ENCODE measurements at places on chromosomes 11 and 22. TPM values are rescaled to one million over a fixed set of nuclear protein-coding genes. Genes with fewer than 3 reads are reported as not detected.

The NTM gene
- 1.3 TPM for polyA plus RNA-seq

The WNT11 gene
- 1.2 TPM for polyA plus RNA-seq

DNA sequence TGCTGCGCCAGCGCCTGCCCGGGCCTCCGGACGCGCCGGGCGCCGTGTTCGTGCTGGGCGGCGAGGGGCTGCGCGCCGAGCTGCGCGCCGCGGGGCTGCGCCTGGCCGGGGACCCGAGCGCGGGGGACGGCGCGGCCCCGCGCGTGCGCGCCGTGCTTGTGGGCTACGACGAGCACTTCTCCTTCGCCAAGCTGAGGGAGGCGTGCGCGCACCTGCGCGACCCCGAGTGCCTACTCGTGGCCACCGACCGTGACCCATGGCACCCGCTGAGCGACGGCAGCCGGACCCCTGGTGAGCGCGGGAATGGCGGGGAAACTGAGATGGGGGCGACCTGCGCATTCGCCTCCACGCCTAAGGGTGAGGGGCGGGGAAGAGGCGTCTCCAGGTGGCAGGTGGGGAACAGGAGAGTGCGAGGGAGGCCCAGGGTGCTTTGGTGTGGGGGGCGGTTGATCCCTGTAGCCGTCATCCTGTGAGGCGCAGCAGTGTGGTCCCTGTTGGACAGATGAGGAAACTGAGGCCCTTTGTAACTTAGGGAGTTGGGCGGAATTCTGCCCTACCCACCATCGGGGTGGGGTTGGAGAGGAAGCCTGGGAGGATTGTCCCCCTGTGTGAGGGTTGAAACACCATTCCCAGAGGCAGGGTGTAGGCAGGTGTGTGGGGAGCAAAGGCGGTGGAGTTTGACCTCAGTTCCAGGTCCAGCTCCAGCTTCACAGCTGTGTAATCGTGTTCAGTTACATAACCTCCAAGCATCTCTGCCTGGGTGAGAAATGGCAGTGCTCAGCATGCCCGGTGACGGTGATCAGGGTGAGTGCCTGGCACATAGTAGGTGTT lies 758 bp downstream of the PDXP start:
- no peak for DNase-seq

The ANKRD13D gene
- polyA plus RNA-seq = 12.4 TPM

The SDF2L1 gene
- 65.4 TPM for polyA plus RNA-seq

GRCh38 chr11:10908215-10908951 lies 50.5 kb upstream of the ZBED5 start:
- DNase-seq = no peak

- no peak for DNase-seq
These were observed 21.4 kb upstream of the FGF3 start for GRCh38 chr11:69840371-69841169.

GRCh38 chr22:46230262-46230901 lies 19.7 kb downstream of the CDPF1 start:
- no peak for DNase-seq

- no peak for DNase-seq
These were observed 24.8 kb downstream of the CNTF start for GRCh38 chr11:58647141-58647699.

DNA sequence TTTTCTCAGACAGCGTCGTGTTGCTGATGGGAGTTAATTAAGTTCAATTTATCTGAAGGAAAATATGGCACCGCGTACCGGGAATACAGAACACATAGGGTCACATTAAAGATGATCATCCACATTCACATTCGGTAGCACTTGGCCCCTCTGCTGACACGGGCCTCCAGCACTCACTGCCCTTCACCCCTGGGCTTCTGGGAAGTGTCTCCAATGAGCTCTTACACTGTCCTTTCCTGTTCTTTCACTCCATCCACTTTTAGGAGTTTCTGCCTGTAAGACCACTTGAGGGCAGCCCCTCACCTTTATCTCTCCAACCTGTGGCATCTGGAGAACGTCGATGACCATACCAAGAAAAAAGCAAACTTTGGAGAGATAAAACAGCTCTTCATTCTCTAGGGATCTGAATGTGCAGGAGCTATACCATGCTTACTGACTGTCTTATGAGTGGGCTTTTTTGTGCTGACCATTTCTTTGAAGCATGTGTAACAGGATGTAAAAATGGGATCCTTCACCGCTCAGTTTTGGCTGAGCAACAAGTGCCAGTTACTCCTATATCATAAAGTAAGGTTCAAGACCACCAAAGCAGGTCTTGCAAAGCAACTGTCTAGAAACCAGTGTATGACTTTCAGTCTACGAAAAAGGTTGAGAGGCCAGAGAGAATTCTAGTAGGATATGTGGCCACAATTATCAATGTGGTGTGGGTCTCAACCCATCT lies 1.1 kb upstream of the SERGEF start:
- no peak for DNase-seq

- DNase-seq = no peak
These were observed 844.7 kb upstream of the CCDC90B start for GRCh38 chr11:84130646-84131427.

DNA sequence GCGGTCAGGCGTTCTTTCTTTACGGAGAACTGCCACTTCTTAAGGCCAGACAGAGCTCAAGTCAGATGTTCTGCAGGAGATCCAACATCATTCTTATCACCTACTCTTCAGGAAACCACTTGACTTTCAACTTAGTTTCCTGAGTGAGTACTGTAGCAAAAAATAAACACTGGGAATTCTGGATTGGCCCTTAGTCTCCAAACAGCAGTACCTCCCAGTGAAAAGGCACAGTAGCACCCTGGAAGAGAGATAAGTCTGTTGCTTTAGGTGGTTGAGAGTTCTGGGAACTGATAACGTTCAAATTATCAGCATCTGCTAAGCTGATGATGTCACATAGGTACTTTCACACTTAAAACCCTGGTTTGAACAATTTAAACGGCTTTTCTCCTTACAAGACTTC lies 971.8 kb upstream of the TENM4 start:
- DNase-seq = no peak

GRCh38 chr22:36027579-36027934 lies 1.1 kb downstream of the RBFOX2 start:
- no peak for DNase-seq

GRCh38 chr22:50015451-50016307 lies 3.1 kb upstream of the IL17REL start:
- no peak for DNase-seq

GRCh38 chr11:79097246-79097875 lies 343.5 kb downstream of the TENM4 start:
- DNase-seq = no peak

DNA sequence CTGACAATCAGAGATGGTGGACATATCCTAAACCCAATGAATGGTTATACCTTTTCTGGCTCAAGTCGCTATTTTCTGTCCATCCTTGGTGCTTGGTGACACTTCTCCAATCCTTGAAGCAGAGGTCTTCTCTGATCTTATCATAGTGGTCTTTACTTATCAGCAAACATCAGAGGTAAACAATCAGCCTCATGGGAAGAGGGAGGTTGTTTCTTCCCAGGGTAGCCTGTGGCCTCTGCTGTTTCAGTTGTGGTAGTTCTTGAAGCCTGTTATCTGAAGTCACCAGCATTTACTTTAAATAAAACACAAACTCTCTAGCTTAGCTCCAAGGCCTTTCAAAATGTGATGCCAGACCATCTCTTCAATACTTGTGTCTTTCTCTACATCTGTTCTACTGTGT lies 66.7 kb downstream of the RRM1 start:
- DNase-seq = no peak

DNA sequence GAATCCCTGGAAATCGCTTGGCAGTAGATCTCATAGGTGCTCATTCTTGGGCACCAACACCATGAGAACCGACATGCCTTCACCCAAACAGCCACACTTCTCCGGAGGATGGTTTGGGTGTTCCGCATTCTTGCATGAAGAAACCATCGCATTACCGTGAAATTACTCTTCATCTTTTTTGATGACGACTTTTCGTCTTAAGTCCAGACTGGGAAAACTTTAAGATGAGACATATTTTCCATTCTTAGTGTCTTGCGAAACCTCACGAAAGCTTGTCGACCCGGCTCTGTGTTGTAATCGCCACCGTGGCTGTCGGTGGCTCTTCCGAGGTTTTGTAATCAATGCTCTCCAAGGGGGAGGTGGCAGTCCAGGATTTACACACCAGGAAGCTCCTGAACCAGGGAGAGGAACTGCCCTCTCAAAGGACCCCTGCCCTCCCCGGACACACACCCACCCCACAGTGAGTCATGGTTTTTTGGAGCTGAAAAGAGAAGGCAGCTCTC lies 1.7 kb downstream of the TOM1 start:
- no peak for DNase-seq

GRCh38 chr22:23083315-23084021 lies 13.1 kb downstream of the GNAZ start:
- no peak for DNase-seq

DNA sequence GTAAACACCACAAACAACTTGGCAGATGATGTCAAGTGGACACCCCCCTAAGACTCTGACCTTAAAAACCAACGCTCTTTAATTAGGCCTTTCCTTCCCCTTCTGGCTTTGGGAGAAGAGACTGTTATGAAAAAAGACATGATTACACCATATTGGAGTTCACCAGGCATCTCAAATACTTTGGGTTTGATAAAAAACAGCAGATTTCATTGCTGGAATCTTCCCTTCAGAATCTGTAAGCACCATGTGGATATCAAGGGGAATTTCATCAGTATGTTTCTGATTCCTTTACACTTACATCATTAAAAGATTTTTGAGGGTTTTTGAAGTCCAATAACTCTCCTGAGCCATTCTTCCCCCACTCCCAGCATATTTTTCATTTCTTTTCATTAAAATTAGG lies 85.6 kb downstream of the KIRREL3 start:
- no peak for DNase-seq

GRCh38 chr11:66326261-66327111 lies 9.6 kb upstream of the CD248 start:
- peak; percentile 90 for DNase-seq

The LRRN4CL gene
- polyA plus RNA-seq = not detected

- no peak for DNase-seq
These were observed 14.0 kb upstream of the NRGN start for GRCh38 chr11:124725719-124726105.

The OVOL1 gene
- polyA plus RNA-seq = not detected

The TMEM121B gene
- polyA plus RNA-seq = not detected

The OR4D5 gene
- not detected for polyA plus RNA-seq

DNA sequence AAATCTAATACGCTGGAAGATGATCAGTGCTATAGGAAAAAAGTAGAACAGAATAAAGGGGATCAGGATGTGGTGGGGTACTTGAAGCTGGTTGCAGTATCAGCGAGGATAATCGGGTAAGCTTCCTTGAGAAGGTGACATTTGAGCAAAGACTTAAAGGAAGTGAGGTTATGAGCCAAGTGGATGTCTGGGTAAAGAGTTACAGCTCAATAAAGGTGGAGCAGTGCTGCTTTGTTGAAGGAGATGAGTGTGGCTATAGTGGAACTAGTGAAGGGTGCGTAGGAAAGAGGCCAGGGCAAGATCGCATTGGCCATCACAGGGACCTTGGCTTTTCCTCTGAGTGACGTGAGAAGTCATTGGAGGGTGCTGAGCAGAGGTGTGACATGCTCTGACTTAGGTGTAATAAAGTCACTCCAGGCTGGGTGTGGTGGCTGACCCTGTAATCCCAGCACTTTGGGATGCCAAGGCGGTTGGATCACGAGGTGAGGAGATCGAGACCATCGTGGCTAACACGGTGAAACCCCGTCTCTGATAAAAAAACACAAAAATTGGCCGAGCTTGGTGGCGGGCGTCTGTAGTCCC lies 2.3 kb upstream of the SYVN1 start:
- DNase-seq = no peak

The SGSM1 gene
- 0.47 TPM for polyA plus RNA-seq

- DNase-seq = no peak
These were observed 89.4 kb upstream of the DRD2 start for GRCh38 chr11:113564527-113565130.

DNA sequence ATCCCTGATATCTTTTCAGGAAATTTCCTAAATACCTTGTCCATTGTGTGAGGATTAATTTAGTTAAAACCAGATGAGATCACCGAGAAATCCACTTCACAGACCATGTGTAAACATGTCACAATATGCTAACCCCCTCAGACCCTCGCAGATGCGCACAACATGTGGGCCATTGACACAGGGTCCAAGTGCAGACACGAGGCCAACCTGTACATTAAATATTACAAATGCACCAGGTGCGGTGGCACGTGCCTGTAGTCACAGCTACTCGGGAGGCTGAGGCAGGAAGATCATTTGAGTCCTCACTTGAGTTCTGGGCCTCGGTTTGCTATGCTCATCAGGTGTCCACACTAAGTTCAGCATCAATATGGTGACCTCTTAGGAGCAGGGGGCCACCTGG lies 9.9 kb upstream of the TMPRSS4 start:
- no peak for DNase-seq

DNA sequence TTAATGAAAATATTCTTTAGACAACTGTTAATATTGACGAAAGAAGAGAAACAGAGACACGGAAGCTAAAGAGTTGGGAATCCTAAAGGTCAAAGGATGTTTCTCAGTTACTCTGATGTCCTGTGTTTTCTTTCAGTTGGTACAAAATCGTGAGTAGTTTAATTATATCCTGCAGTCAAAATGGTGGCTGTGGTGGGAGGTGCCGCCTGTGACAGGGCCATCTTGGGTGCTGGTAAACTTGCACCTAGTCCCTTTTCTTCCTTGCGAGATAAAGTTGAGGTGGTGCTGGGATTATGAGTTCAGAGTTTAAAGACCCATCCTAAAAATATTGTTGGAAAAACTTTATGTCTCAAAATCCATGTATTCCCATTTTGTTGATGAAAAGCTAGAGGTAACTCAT lies 2.2 kb downstream of the CECR2 start:
- DNase-seq = no peak

The RAB30 gene
- 20.5 TPM for polyA plus RNA-seq

DNA sequence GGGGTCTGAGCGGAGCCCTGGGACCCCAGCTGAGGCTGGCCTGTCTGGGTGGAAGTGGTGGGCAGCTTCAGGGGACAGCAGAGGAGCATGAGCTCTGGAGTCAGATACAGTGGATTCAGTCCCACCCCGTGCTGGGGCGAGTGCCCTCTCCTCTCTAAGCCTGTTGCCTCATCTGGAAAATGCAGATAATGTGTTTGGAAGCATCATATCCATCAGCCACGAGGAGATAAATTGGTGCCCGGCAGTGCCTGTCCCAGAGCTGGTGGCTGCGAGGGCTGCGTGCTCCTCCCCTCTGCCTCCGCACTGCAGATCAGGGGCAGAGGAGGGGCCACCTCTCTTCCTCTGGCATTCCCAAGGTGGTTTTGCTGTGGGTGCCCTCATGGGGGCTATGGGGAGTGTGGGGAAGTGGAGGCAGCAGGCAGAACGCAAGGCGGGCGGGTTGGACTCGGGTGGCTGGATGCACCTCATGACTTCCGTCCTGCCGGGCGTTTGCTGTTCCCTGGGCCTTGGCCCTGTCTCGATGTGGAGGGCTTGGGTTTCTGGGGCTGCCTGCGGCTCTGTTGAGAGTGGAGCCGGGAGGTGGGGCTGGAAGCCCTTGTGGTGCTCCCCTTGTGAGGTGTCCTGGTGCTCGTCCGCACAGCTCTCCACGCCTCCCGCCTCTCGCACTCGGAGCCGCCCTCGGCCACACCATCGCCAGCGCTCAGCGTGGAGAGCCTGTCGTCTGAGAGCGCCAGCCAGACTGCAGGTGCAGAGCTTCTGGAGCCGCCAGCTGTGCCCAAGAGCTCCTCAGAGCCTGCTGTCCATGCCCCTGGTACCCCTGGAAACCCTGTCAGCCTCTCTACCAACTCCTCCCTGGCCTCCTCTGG lies 20.9 kb downstream of the MICALL1 start:
- DNase-seq = no peak

The ALDH3B1 gene
- polyA plus RNA-seq = not detected

The DSCAML1 gene
- polyA plus RNA-seq = 0.08 TPM

The RCOR2 gene
- not detected for polyA plus RNA-seq

The TEX54 gene
- 0.76 TPM for polyA plus RNA-seq

The VPREB1 gene
- not detected for polyA plus RNA-seq
